ENCODE measurements at places on chromosomes 2 and 18.

DNA sequence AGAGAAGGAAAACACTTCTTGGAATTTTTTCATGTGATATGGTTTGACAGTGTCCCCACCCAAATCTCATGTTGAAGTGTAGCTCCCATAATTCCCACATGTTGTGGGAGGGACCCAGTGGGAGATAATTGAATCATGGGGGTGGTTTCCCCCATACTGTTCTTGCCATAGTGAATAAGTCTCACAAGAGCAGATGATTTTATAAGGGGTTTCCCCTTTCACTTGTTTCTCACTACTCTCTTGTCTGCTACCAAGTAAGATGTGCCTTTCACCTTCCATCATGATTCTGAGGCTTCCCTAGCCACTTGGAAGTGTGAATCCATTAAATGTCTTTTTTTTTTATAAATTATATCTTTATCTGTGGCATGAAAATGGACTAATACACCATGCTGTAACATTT lies 250.7 kb downstream of the LPIN1 start:
- no peak for DNase-seq

DNA sequence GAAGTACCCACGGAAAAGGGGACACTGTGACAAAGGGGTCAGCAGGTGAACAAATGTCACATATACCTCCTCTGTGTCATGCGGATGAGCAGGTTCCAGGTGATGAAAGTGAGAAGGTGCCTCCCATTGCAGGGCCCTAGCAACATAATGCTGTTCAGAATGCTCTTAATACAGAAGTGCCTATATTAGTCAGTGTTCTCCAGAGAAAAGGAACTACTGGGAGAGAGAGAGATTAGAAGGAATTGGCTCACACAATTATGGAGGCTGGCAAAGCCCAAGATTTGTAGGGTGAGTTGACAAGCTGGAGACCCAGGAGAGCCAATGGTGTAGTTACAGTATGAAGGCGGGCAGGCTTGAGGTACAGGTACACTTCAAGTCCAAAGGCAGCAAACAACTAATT lies 98.1 kb upstream of the CDC42EP3 start:
- DNase-seq, result no peak

GRCh38 chr2:217919204-217919603 lies 83.6 kb downstream of the TNS1 start:
- no peak for DNase-seq

- no peak for DNase-seq
These were observed 120.3 kb upstream of the DSEL start for GRCh38 chr18:67636597-67637385.

DNA sequence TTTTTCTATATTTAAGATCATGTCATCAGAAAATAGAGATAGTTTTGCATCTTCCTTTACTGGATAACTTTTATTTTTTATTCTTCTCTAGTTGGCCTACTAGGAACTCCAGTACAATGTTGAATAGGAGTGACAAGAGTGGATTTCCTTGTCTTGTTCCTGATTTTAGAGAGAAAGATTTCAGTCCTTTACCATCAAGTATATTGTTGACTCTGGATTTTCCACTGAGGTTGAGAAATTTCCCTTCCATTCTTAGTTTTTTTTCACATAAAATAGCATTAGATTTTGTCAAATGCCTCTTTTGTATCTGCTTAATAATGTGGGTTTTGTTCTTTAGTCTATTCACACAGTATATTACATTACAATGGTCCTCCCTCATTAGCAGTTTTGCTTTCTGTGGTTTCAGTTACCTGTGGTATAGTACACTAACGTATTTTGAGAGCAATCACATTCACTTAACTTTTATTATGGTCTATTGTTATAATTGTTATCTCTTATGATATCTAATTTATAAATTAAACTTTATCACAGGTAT lies 105.5 kb downstream of the THADA start:
- DNase-seq, result no peak

DNA sequence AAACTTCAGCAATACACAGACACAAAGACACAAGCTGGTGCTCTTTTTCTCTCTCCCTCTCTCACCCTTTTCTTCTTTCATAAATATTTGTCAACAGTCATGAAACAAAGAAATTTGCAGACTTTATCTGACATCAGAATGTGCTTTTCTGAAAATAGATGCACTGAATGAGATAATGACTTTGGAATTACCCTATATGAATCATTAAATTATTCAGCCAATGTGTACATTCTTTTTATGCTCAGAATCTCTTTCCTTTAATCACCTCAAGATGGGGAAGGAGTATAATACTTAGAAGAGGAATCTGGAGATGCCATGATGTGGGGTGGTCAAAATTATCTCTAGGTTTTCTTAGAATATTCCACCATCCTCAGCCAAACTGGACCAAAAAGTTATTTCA lies 289.9 kb downstream of the LRRTM1 start:
- DNase-seq, result no peak

GRCh38 chr18:23710068-23710527 lies 20.8 kb downstream of the LAMA3 start:
- no peak for DNase-seq

DNA sequence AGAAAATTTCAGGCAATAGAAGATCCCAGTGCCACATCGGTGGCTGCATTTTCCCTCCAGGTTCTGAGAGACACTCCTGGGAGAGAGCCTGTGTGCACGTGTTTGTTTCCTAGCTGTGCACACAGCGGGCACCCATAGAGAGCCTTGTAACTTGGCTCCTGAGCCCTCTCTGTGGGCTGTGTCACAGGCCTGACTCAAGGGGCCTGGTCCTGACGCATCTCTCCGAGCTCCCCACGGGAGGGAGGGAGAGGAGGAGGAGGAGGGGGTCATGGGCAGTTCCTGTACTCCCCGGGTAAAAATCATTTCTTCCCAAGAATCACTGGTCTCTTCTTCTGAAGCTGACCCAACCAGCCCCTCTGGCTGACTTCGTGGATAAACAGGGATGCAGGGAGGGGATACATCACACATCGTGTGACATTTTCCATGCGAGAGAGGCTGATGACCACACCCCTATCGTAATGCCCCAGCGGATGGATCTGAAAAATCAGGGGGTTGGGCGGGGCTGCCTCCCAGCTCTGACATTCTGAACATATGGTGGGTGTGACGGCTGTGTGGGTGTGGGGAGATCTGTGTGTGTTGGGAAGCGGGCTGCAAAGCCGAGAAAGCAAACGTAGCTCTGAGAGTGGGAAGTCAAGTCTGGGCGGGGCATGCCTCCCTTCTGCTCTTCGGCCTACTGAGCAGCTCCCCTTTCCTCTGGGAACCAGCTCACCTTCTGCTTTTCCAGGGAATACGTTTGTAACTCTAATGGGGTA lies 308.3 kb upstream of the HS6ST1 start:
- no peak for DNase-seq

- peak; percentile 32 for DNase-seq
These were observed 104.6 kb downstream of the RTN4 start for GRCh38 chr2:54945391-54946219.

DNA sequence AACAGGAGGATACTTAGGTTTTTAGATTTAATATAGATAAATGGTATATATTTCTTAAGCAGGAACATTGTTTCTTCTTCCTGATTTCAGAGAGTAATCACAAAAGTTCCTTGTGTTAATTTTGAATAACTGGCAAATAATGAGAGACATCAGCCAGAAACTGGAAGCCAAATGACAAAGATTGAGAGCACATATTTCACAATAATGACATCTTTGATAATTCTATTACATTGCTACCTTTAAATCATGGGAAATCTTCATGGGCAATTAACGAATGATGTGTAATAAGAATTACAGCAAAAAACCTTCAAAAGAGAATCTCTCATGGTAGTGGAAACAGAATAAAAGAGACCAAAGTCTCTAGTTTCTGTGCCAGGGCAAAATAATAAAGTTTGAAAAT lies 215.1 kb downstream of the NUP35 start:
- no peak for DNase-seq

DNA sequence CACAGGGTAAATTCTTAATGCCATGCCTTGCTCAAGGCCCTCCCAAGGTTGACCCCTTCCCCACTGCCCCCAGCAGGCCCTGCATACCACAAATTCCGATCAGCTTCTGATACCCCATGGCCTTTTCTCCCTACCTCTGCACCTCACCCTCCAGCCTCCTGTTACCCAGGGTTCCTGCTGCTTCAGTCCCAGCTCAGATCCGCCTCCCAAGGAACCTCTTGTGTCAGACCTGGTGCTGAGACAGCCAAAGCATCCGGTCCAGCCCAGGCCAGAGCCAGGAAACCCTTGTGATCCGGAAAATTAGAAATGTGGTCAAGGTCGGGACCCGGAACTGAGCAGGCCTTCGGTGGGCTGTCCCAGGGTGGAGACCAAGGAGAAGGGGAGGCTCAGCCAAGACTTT lies 231.3 kb downstream of the BCL2 start:
- no peak for DNase-seq

DNA sequence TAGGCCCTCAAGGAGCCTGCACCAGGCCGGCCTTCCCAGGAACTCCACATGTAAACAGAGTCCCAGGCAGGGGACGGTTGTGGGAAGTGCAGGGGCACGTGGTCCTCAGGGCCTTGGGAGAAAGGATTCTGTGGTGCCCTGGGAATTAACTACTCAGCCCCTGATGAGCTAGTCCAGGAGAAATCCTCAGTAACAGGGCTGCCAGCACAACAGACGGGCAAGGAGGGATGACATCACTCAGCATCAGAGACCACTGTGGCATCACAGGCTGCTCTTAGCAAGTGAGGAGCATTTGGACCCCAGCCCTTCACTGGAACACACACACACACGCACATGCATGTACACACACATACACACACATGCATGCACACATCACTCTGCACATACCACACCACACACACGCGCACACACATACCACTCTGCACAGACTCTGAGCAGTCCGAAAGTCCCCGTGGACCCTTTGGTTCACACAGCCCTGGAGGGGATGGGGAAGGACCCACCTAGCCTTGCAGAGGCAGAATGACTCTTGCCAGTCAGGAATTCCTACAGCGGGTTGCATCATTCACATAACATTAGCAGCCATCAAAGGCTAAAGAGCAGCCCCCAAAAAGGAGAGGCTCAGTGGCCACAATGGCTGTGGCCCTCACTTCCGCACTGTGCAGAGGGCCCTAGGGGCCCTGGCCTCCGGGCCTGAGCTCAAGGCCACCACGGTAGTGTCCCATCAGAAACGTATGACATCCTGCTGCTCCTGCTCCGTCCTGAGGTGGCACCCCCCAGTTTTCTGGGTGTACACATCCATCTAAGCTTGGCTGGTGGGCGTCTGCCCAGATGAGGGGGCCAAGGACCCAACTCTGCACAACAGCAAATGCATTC lies 1.9 kb upstream of the NMUR1 start:
- no peak for DNase-seq

DNA sequence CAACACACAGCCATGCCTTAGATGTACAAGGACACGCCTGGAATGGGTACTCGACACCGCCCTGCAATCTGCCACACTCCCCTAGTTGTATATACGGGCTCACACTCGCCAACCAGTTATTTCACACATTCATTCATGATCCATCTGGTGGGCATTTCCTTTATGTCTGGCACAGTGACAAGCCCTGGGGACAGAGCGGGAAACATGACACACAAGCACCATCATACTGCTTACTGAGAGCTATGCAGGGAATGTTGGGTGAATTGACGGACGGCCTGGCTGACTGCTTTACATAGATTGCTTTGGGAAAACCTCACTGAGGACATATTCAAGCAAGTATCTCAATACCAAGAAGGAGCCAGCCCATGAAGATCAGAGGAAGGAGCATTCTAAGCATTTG lies 448.0 kb upstream of the SPRED2 start:
- no peak for DNase-seq

DNA sequence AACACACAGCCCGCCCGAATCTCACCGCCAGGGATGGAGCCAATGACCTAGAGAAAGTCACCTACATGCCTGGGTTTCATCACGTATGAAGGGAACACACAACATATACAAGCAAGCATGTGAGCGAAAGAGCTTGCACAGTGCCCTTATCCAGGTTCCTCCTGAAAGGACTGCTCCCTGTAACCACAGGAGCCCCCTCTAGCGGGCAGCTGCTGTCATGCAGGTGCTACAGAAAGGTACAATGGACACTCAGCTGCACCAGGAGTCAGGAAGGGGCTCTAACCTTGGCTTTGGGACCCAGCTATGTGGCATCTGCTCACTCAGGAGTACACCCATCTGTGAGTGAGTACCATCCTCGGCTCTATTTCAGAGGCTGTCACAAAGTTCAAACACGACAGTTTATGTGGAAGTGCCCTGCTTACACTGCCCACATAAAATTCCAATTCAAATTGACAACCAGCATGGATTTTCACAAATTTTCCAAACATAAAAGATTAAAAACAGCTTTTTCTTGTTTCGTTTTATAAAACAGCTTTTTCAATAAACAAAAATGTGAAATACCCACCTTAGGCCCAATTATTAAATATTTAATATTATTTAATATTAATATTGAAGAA lies 3.5 kb downstream of the NDUFA10 start:
- DNase-seq, result peak; percentile 56

- DNase-seq, result no peak
These were observed 590.2 kb downstream of the EPHA4 start for GRCh38 chr2:220981926-220982325.

GRCh38 chr2:177225965-177226360 lies 13.4 kb downstream of the HNRNPA3 start:
- no peak for DNase-seq

- DNase-seq, result no peak
These were observed 30.0 kb upstream of the CCNYL1 start for GRCh38 chr2:207681431-207681830.

DNA sequence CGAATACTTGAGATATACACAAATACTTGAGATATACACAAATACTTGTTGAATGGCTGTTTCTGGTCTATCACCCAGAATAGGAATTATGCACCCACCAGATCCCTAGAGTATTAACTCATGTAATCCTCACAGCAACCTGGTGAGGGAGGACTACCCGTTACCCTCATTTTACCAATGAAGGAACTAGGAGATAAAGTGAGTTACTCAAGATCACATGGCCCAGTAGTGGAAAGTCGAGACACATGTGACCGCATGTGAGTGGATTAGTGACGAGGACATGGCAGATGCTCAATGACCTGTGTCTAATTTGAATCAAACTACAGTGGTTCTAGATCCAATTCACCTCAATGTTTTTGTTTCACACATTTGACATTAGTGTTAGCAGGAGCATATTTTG lies 2.4 kb downstream of the MOGAT1 start:
- no peak for DNase-seq

DNA sequence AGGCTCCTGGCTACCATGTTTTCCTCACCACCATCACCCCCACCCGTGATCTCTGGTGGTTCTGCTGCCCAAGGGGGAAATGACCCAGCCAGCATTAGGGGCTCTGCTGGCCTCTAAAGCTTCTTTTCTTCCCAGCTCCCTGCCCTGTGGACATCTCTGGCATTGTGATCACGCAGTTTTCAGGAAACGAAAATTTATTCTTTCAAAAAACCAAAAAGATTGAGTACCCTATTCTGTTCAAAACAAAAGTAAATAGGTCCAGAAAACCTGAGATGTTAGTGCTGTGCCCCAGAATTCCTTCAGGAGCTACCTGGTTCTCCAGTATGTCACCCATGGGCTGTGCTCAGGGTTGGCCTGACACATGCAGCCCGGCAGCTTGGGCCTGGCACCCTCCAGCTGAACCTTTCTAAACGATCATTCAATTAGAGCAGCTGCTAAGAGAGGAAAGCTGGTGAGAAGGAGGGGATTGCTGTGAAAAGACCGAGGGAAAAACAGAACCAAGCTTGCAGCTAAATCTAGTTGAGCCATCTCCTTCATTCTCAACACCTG lies 157.5 kb downstream of the MGAT5 start:
- no peak for DNase-seq

GRCh38 chr2:175359710-175360109 lies 178.2 kb upstream of the ATP5MC3 start:
- DNase-seq, result no peak

- no peak for DNase-seq
These were observed 329.4 kb upstream of the RAB12 start for GRCh38 chr18:8279781-8280330.

Data from activated T-cell treated with anti-CD3 and anti-CD28 coated beads for 48 hours (primary cell).